ENCODE measurements at places on chromosomes 2 and 18.

DNA sequence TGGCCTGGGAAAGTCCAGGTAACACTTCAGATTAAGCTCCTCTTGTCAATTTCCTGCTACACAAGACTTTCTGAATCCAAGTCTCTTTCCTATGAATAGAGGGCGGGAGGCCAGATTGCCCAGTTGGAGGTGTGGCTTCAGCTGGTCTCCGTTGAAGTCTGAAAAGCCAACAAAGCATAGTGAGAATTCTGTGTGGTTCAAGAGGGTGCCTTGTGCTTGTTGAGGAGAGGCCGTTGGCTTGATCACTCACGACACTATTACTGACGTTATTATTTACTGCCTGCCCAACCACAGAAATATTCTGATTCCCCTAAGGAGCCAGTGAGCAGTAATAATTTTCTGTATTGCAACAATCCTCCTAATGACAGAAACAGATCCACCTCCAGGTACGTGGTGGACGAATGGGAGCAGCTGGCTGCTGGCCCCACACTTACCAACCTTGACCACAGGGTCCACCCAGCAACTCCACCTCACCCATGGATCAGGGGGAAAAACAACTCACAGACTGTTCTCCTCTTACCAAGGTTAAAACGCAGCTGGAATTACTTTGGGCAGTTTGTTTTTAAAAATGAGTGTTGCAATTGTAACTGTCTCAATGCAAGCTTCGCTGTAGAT is 21.9 kb downstream of the NRP2 start:
- DNase-seq: no peak

GRCh38 chr2:227407591-227408151 is 19.9 kb upstream of the SCYGR1 start:
- no peak for DNase-seq

DNA sequence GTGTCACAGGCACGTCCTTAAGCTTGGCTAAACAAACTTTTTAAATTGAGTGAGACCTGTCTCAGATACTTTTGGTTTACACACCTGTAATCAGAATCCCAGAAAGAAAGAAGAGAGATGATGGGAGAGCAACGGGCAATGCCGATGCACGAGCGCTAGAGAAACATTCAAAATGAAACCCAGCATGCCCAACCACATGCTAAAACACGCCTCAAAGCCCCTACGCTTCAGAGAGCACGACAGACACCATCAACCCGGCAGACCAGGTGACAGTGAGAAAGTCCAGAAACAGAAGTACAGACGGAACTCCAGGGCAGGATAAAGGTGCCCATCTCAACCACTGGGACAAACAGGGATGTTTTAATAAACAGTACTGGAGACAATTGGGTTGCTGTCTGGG is 85.5 kb downstream of the HDAC4 start:
- no peak for DNase-seq

DNA sequence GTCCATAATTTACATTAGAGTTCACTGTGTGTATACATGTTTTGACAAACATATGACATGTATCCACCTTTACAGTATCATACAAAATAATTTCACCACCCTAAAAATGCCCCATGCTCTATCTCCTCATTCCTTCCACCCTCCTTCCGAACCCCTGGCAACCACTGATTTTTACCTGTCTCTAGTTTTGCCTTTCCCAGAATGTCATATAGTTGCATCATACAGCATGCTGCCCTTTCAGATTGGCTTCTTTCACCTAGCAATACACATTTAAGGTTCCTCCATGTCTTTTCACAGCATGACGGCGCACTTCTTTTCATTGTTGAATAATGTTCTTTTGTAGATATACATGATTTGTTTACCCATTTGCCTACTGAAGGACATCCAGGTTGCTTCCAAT is 10.4 kb downstream of the LRPPRC start:
- no peak for DNase-seq

DNA sequence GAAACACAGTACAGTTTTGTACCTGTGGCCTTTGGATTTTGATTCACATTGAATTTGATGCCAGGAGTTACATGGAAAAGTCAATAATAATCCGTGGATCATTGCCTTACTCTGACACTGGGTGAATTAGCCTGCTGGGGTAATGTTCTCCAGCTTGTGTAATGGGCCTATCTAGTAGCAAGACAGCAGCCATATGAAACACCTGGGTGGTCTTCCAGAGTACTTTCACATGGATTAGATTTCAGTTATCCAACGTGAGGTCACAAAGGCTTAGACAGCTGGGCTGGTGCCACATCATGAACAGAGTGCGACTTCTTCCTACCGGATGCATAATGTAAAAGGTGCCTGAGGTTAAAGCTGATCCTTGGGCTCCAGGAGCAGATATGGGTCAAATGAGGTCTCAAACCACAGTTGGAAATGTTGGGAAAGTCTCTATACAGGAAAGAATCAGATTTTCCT is 486.8 kb downstream of the PARD3B start:
- no peak for DNase-seq

DNA sequence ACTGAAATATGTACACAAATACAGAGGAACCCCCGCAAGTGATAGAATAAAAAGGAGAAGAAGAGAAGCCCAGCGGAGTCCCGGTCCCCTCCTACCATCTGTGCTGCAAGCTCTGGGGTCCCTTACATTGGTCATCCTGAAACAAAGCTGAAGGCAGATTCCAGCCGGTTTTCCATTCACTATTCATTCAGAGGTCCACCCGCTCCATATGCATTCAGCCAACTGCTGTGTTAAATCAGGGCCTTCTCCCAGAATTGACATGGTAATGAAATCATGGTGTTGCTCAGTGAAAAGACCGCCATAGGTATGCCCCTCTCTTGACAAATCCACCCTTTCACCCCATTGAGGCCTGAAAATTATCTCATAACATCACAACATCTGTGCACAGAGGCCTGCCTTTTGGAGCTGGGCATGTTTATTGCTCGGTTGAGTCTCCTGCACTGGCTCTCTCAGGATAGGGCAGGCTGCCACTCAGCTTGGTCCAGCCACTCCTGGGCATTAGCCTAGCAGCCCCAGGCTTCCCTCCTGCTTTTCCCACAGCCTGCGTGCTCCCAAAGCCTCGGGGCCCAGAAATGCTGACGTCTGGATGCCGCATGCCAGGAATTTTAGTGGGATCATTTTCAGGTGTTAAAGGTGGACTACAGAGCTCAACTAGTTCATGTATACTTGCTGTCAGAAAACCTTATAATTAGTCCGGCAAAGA is 39.3 kb upstream of the ID2 start:
- no peak for DNase-seq

DNA sequence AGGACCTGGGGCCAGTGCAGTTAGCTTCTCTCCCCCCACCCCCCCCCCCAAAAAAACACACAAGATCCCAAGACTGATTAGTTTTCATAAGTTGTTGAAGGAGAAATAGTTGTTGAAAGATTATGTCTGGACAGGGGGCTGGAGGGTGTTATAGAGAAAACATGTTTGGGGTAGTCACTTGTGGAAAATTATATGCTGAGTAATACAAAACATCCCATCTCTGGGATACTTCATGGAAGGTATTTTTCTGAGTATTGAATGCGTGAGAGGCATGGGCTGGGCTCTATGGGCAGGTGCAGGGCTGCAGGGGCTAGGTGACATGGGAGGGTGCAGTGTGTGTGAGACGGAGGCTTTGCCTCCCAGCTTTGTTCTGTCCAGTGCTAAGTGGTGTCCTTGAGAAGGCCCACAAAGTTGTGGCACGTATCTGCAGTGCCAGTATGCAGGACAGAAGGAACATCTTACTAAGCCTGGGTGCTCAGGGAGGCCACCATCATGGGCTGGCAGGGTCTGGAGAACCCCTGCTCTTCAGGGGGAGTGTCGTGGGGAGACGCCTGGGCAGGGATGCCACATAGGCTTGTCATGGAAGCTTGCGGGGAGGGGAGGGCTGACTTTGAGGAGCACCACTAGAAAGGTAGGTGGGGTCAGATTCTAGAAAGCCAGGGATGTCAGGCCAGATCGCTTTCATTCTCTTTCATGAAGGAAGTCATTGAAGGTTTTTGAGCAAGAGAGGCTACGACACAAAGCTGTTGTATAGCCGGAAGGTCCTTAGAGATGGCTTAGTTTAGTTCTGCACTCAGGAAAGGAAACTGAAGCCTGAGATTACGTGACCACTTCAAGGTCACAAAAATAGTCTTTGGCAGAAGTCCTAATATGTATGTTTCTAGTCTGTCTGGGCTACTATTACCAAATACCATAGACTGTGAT is 232.0 kb downstream of the LDLRAD4 start:
- DNase-seq: no peak

DNA sequence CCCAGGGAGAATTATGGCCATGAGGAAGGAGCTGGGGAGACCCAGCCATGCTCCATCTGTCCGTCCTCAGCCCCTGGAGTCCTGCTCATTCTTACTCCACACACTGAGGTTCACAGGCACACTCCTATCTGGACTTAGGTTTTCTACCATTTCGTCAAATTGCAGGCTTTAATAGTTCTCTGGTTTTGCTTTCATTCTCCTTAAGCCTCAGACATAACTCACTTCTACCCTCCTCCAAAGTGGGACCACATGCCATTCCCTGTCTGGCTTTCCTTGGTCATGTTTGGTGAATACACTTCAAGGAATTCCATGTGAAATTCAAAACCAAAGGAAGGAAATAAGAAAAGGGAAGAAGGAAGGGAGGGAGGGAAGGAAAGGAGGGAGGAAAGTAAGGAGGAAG is 115.7 kb downstream of the CMPK2 start:
- no peak for DNase-seq

DNA sequence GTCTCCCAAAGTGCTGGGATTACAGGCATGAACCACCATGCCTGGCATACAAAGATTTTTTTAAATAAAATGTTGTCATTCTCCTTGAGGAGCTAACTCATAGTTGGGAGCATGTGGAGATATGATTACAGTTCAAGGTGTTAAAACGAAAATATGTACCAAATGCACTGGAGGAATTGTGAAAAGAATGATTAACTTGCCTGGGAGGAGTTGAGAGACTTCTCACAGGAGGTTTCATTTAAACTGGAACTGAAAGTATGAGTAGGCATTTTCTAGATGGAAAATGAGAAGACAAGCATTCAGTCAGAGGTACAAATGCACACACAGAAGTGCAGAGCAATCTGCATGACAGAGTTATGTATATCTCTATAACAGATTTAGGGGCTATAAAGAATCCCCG is 126.6 kb upstream of the PDE1A start:
- no peak for DNase-seq

DNA sequence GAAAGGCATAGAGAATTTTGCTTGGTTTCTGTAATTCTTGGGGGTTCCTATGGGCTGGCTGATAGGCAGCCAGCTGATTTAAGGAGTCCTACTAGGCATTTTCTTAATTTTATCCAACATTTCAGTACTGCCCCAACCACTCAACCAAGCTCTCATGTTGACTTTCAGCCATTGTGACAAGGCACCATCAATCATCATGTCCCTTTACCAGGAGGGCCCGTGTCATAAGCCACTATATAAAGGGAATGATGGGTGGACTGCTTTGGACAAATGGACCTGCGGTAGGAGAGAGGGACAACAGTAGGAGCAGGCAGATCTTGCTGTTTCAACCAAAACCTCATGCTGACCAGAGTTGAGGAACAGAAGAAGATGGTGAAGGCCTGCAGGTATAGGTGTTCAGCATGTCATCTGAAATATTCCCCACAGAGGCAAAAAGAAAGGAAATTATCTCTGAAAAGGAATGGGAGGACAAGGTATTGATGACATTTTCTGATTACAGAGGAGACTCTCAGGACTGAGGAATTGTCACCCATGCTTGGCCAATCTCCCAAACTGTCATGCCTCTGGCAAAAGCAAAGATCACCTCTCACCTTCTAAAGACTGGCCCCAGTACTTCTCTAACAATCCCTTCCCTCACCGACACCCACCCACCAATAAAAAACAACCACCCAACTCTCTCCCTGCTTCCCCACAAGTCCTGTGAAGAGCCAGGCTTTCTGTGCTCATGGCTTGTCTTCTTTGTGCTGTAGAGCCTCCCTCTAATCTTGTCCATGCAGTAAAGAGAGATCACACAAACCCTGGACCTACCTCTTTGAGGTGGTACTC is 10.9 kb upstream of the TNP1 start:
- no peak for DNase-seq

DNA sequence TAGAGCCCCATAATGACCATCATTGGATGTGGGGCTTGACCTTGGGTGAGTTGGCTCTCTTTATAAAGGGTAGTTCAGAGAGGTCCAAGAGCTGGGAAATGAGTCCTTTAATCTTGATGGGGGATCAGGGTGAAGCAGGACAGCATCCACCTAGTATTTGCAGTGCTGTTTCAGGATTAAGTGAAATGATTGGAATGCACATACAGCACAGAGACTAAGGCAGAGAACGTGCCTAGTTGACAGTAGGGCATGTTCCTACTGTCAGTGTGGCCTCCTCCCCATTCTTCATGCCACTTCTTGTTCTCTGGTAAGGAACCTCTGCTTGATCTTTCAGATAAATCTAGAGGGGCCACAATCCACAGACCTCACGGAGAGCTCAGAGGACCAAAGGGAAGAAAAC is 78.9 kb downstream of the TRIM43 start:
- no peak for DNase-seq

DNA sequence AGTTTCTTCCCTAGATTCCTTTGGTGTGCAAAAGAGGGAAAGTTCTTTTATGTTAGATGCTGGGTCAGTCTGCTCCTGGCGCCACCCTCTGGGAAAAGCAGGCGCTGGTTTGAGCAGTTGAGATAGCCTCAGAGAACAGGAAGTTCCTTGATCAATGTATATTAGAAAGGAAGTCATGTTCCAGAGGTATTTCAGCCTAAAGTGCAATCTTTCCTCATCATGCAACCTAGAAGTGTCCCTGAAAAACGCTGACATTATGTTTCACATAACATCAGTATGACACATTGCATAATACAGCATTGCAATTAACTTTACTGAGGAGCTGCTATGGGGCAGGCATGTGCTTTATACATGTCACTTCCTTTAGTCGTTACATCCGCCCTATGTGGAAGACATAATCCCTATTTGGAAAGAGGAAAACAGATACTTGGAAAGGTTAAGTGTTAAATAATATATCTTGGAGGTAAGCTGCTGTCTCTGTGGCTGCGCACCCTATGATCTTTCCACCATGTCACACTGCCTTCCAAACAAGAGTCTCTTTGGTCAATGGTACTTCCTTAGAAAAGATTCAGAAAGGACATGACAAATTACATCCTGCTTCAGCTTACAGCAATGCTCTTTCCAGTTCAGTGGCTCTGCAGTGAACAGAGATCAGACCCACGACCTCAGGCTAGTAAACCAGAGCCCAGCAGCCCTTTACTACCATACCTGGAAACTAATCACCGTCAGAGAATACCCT is 369.7 kb downstream of the RAD51AP2 start:
- no peak for DNase-seq

- DNase-seq: no peak
These were observed 111.4 kb downstream of the SOX11 start for GRCh38 chr2:5803547-5803946.

- DNase-seq: no peak
These were observed 61.2 kb downstream of the FEZ2 start for GRCh38 chr2:36536776-36537175.

GRCh38 chr2:210954386-210954907 is 398.0 kb downstream of the CPS1 start:
- no peak for DNase-seq

Measured in right lung (tissue), 10 donors.